Activated T-helper 9 cell treated with anti-CD3 and anti-CD28 coated beads, Interleukin-2, amount 50 U/mL, for 16 hours (primary cell): ENCODE measurements at places on chromosomes 3 and 15.
A peak's percentile ranks its signal among the peaks of the same experiment; 100 is the strongest.

- DNase-seq = no peak
Observed at GRCh38 chr15:98868564-98868963, 139.0 kb downstream of the PGPEP1L start.

GRCh38 chr15:58699769-58700168, 49.7 kb downstream of the ADAM10 start:
- no peak for DNase-seq

DNA sequence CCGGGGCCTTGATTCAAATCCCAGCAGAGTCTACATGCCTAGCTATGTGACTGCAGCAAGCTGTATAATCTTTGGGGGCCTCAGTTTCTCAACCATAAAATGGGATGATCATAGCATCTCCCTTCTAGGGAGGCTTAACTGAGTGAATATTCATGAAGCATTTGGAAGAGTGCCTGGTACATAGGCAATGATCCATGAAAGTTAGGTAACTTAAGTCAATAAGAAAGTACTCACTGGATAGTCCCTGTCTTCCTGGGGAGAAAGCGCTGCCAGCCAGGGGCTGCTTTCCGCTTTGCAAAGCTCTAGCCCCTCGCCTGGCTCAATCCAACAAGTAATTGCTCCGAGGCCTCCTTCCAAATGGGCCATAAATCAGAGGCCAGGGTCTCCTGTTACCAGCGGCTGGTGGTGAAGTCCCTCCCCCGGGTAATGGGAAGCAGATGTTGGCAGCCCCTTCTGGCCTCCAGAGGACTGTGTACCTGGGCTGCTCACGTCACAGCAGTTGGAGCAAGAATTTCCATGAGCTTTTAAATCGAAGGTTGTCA, 521.9 kb upstream of the PROK2 start:
- no peak for DNase-seq

DNA sequence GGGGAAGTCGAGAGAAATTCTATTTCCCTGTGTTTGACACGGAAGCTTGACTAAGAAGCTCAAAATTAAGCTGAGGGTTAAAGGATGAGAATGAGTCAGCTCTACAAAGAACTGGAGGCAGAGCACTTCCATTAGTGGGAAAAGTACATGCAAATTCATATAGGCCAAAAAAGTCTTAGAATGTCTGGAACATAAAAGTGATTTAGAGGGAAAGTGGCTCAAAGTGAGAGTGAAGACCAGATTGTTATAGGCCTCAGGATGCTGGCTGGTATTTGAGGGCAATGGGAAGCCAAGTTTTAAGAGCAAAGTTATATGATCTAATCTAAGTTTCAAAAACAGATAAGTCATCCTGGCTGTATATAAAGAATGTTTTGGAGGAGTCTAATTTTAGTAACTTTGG, 857.3 kb downstream of the NAALADL2 start:
- no peak for DNase-seq

- no peak for DNase-seq
Observed at GRCh38 chr3:136042608-136043221, 77.2 kb downstream of the PPP2R3A start.

DNA sequence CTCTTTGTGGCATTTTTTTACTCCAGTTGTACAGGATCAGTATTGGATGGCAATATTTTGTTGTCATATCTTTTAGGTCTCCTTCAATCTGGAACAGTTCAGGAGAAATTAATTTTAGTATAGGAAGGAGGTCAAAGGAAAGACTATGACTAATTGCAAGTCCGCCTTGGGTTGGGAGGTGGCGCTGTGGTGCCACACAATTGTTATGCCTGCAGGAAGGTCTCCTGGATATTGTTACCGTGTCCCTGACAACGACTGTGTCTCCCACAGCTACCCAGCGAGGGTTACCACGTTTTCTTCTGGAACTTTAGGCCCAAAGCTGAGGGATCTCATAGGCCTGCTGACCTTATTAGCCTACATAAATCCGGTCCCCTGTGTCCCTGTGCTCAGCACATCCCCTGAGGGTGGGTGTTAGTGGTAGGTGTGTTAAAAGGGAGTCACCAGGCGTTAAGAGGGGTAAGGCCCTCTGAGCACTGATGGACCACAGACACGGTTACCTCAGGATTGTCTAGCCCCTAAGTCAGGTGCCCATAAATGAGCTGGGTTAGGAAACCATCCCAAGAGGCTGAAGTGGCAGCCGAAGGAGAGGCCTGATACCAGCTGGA, 31.5 kb downstream of the KCNAB1 start:
- DNase-seq = peak; percentile 22

- no peak for DNase-seq
Observed at GRCh38 chr15:48244921-48245320, 38.8 kb downstream of the SLC12A1 start.

- DNase-seq = no peak
Observed at GRCh38 chr3:31290046-31290445, 242.7 kb upstream of the STT3B start.

DNA sequence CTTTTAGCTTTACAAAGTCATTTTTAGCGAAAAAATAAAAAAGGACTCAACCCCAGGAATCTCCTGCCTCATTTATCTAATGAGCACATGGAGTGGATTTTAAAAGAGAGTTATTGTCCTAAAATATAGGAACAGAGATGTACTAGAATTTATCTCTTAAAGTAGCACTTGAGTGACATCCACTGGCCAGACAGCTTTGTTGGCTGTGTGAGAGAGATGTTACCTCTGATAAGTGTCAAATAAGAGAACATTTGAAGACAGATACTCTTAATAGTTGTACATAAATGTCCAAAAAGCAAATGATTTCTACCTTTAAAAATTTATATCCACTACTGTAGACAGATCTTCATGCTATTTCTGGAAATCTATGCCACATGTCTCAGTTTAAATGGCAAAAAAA, 12.3 kb upstream of the MFSD1 start:
- DNase-seq = no peak

- no peak for DNase-seq
Observed at GRCh38 chr3:22582266-22582665, 620.9 kb upstream of the UBE2E2 start.

DNA sequence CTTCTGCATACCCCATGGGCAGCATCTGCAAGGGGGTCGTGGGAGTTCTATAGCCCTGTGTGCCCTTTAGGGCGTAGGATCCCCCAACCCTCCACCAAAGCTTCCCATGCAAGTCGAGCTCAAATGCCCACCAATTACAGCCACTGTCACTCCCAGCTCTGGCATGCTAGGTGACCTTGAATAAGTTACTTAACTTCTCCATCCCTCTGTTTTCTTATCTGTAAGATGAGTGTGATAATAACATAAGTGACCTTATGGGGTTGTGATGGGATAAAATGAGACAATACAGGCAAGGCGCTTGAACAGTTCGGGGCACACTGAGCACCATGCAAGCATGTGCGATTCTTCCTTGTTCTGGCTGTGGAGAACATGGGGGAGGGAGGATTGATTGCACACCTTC, 74.8 kb upstream of the POMGNT2 start:
- no peak for DNase-seq

DNA sequence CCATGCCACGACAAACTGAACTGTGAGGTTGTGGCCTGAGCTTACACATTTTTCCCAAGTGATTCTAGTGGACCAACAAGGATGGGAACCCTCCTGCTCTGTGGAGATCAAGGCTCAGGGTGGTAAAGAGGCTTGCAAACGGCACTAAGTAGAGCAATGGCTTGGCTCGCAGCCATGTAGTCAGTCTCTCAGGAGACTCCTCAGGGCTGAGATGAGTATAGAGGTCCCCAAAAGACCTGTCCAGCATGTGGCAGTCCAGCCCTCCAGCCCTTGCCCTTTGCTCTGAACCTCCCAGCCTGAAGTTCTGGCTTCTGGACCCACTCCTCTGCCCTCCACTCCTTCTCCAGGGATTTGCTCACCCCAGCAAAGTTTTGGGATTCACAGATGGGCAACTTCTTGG, 8.3 kb upstream of the CAMP start:
- no peak for DNase-seq

GRCh38 chr15:77036537-77037387, 34.1 kb downstream of the TSPAN3 start:
- DNase-seq = no peak

DNA sequence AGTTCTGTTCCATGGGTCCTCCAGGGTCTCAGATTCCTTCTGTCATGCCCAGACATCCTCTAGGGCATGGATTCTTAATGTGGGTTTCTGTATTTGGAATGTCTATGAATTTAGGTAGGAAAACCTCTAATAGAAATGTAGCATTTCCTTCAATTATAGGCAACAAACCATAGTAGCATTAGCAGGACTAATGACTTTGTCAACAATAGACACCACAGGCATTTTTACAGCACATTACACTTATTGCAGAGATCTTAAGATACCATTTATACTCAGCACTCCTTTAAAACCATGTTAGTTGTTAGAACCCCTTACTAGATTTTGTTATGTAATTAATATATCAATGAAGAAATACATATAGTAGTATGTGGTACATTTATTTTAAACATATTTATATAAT, 77.8 kb upstream of the TBC1D5 start:
- DNase-seq = no peak

GRCh38 chr3:124292329-124292728, 300.4 kb upstream of the ROPN1 start:
- DNase-seq = no peak

DNA sequence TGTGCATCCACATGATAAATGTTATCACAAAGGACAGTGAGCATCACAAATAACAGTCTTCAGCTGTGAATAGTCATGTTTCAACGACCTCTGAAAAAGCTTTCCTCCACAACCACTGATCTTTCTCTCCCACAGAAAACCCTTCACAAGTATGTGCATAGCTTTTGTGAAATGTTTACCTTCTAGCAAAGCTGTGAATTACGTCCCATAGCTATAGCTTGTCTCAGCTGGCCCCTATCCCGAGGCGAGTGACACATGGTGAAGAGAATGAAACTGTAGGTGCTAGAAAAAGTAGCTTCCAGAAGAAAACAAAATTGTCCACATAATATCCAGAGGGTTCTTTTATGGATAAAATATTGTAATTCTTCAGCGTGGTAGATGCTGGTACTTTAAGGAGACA, 182.0 kb downstream of the FGF12 start:
- no peak for DNase-seq

- DNase-seq = no peak
Observed at GRCh38 chr3:153967260-153967659, 153.9 kb upstream of the ARHGEF26 start.

- peak; percentile 7 for DNase-seq
Observed at GRCh38 chr3:28667646-28668621, 319.3 kb upstream of the AZI2 start.

DNA sequence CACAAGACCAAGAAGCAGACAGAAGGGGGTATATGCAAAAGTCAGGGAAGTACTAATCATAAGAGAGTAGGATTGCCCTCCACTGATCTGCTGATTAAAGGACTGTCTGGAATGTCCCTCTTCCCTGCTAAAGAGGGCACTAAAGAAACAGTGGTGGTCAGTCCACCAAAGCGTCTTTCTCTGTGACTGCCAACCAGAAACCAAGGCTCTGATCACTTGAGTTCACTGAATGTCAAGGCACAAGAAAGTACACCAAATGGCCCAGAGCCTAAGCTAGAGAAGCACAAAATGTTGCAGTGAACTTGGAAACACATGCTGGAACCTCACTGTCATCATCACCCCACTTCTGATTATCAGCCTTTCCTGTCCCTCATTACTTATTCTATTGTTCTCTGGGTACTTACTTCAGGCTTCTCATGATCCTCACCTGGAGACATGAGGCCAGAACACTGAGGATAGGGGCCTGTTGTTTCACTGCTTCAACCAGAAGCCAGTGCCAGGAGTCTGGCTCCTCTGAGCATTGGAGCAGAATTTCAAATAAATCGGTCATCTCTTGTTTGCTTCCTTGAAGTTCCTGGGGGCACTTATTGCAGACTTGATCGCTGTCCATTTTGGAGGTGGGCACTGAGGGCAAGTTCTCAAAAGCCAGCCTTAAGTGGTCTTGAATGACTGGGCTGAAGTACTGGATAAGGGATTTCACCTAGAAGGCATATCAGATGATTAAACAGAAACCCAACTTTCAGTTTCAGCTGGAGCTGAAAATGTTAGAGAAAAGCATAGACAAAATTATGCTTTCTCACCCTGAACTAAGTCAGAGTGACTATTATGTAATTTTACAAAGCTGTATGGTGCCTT, 58.9 kb downstream of the EIF3J start:
- no peak for DNase-seq
